HFF-Myc (cell line): ENCODE measurements at places on chromosomes 1 and 21.

GRCh38 chr1:39657923-39658485 is 13.9 kb downstream of the NT5C1A start:
- DNase-seq = peak; percentile 41

DNA sequence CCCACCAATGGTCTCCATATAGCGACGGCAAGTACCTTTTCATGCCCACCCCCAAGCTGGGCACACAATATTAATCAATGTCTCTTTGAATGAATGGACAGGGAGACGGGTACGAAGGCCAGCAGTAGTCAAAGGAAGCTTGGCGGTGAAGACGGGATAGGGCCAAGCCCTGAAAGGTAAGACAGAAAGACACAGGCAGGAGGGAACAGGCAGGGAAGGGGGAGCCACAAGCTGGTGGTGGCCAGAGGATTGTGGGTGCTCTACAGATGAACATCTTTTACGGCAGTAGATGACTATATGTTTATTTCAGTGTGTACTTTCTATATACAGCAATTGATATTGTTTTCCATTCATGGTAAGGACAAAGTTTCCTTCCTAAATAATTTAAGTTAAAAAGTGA is 16.3 kb downstream of the CAPZB start:
- no peak for DNase-seq

DNA sequence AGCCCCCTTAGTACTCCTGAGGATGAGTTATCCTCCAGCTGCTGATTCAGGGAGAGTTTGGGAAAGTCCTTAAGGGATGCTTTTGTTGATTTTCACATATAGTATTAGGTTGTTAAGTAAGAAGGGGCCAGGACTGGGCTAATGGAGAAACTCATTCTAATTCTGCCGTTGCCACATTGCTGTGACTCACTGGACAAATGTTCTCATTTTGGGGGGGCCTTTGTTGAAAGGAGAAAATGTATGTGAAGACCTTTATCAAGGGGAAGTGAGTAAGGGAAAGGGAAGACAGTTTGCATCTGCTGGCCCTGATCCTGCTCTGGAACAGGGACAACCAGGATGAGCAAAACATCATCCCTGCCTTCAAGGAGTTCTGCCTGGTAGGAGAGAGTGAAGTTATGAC is 123.2 kb upstream of the FGGY start:
- DNase-seq = no peak

- DNase-seq = no peak
Measured at GRCh38 chr21:34859976-34860653, 189.0 kb downstream of the RUNX1 start.

- no peak for DNase-seq
Measured at GRCh38 chr1:57017200-57017599, 51.4 kb upstream of the C8B start.
